Dorsolateral prefrontal cortex (tissue), 122 donors: ENCODE measurements at places on chromosomes 2 and 18.

GRCh38 chr18:79245517-79246001 is 150.2 kb upstream of the NFATC1 start:
- no peak for DNase-seq

- DNase-seq, result peak; percentile 48
Observed at GRCh38 chr2:219551441-219552381, 7.9 kb downstream of the TMEM198 start.

GRCh38 chr2:135299658-135300244 is 231.3 kb downstream of the ZRANB3 start:
- DNase-seq, result no peak

- DNase-seq, result no peak
Observed at GRCh38 chr18:9474108-9474982, 968 bp upstream of the RALBP1 start.

DNA sequence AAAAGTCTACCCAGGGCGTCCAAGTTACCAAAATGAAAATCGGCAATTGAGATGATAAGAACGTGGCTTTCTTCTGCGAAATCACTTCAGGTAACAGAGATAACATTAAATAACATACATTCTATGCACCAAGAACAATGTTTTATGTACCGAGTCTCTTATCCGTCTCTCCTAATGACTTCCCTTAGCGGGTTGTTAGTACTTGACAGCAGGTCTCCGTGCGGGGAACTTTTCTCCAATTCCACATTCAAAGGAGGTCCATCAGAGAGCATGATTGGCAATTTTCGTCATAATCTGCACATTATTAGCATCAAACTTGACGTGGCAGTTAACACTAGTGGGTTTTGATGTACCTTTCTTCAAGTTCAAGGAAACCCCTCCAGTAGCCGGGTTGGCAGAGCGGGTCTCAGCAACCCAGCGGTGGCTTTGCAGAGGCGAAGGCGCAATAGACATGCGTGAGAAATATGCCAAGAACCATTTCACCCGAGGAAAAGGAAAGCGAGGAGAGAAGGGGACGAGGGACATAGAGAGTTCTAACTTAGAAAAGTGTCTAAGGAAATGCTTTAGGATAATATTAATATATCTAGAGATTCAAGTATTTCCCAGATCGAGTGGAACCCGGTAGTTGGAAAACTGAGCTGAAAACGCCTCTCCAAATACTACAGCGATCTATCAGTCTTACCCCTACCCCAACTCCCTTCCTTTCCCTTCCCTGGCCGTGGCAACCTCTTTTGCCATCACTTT is 5.0 kb downstream of the EVX2 start:
- DNase-seq, result no peak

- DNase-seq, result peak; percentile 77
Observed at GRCh38 chr18:47150029-47150823, at the start of gene HDHD2. Gene HDHD2 (minus strand): TSS chr18:47150500. CDS start chr18:47136439, 14,061 bp downstream.

GRCh38 chr2:60541056-60541651 is 12.3 kb downstream of the BCL11A start:
- DNase-seq, result no peak

DNA sequence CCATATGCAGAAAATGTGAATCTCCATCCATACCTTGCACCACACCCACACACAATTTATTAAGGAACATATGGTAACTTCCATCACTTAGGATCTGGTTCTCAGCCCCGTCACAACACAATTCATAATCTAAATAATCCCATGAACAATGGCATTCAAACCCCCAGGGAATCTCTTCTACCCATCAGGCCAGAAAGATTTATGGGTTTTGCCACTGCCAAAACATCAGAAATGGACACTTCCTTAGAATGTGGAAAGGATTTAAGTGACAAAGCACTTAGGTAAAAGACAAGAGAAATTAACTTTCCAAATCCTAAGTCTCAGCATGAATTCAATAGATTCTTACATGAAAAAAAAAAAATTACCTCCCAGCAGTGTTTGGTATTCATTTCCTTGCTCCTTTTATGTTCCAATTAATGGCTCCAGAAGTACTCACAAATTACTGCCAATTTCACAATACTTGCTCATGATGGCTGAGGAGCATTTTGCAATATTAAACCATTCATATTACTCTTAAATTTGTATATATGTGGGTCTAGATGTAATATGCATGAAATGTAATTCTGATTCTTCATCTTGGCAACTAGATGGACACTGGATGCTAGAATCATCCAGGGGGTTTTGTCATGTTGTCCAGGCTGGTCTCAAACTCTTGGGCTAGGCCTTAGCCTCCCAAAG is 56.5 kb upstream of the TMEM247 start:
- no peak for DNase-seq

DNA sequence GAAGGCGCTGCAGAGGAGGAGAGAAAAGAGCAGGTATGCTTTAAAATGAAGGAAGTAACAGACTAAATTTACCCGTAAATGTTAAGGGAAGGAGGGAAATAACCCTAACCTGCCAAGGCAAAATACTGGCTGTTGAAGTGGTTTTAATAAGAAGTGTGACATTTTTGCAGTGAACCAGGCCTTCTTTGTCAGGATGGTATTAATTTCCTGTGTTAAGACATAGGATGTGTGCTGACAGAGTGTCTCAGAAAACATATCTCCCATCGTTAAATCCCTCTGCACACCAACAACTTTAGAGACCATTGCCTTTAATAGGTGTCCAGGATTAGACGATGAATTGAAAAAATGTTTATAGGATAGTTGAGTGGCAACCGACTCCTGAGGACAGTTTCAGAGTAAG is 9.9 kb downstream of the TTC39C start:
- DNase-seq, result no peak

DNA sequence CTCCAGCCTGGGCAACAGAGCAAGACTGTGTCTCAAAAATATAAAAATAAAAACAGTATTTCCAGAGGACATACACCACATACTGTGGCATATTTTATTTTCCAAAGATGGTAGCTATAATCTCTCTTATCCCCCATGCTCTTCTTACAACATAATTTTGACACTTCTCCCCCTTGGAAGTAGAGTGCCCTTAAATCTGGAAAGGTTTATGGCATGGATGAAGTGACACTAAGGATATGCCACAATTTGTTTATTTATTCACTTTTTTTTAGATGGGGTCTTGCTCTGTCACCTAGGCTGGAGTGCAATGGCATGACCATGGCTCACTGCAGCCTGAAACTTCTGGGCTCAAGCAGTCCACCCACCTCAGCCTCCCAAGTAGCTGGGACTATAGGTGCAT is 56.7 kb downstream of the HNRNPLL start:
- no peak for DNase-seq

- no peak for DNase-seq
Observed at GRCh38 chr2:74316627-74317295, 26.5 kb downstream of the SLC4A5 start.

GRCh38 chr18:48695671-48696070 is 156.8 kb downstream of the CTIF start:
- DNase-seq, result no peak

GRCh38 chr2:187451510-187451909 is 3.5 kb upstream of the CALCRL start:
- no peak for DNase-seq

GRCh38 chr2:159758686-159759085 is 39.3 kb downstream of the CD302 start:
- DNase-seq, result no peak

DNA sequence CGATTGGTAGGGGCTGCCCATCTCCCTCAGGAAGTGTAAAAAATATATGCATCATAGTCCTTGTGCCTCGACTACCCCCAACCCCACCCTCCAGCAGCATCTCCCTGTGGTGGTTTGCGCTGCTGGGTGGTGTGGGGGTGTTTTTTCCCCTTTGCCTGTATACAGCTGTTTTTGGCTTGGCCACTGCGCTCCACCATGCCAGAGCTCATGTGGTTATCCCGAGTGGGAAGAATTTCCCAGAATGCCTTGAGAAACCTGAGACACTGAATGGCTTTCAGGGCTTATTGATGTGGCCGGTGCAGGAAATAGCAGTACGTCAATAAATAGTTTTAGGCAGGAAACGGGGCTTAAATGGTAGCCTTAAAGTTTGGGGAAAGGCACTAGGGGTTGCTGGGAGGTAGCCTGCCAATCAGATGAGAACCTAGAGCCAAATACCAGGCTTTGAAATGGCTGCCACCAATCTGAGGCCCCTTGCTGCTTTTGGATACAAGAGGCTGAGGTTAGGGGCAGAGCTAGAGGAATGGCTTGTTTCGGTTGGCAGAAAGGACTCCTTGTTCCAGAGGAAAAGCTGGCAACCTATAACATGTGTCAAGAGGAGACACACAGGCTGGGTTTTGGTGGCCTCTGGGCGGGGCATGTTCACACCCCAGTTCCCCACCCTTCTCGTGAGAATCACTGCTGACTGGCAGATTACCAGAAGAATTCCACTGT is 144.1 kb downstream of the SMAD7 start:
- no peak for DNase-seq

- no peak for DNase-seq
Observed at GRCh38 chr18:79698668-79699335, 19.2 kb downstream of the CTDP1 start.

DNA sequence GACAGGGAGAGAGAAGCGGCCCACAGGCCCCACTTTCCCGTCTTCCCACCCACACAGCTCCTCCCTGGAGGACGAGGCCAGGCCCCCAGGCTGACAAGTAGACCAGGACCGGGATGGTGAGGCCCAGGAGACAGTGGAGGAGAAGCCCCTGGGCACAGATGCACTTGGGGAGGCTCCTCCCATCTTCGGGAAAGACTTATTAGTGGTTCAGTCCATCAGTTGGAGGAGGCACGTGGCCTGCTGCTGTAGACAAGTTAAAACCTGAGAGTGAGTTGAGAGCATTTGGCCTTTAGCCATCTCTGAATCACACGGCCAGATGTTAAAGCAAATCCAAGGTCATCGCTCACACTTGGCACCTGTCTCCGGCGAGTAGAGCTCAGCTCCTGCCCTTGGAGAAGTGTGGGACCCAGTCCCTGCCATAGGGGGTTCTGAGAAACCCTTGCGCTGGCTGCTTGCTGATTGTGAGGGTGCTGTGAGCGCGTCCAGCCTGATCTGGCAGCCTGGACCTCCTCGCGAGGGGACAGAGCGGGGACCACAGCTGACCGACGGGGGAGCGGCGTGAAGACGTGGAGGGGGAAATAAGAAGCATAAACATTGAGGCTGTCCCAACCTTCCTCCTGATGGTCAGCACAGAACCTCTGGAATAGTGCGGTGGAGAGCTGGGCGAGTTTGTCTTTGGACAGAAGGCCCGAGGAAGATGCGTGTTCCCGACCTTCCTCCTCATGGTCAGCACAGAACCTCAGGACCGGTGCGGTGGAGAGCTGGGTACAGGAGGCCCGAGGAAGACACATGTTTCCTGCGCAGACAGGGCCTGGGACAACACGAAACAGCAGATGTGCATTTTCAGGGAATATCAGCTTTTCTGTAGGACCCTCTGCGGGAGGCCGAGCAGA is 24.7 kb upstream of the ALLC start:
- peak; percentile 21 for DNase-seq

- no peak for DNase-seq
Observed at GRCh38 chr2:120149406-120149805, 73.8 kb downstream of the TMEM185B start.

DNA sequence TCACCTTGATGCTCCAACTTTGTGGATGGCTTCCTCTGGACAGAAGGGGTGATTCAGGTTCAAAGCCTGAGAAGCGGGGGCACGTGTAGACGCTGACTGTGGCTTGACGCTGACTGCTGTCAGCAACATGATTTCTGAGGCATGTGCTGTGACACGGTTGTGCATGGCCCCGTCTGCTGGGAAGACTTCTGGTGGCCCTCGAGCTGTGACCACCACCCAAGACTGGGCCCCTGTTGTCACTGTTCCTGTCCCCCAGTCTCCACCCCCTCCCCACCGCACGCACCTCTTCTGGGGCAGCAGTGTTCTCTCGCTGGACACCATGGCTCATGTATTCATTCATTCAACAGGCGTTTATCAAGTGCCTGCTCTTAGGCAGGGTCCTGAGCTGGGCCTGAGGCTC is 245.0 kb downstream of the FAM210A start:
- no peak for DNase-seq

DNA sequence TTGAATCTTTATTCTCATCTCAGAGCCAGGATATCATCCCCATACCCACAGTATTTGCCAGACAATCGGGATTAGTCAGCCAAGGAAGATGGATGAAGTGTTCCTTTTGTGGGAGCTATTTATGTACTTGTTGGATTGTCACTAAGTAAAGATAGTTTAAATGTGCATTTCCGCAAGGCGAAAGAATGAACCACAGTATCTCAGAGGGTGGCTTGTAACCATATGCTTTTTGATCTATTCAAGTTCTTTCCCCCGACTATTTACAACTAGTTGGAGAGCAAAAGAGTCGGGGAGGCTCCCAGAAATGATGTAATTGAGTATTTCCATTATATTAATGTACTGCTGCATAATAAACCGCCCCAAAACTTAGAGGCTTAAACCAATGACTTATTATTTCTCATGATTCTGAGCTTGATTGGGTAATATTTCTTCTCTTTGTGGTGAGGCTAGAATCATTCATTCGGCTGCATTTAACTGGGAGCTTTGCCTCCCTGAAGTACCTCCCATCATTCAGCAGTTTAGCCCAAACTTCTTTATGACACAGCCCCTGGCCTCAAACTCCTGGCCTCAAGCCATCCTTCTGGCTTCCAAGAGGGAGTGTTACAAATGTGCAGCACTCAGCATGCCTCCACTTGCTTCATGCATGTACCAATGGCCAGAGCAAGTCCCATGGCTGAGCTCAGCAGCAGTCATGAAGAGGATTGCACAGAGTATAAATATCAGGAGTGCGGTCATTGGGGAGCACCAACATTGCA is 423.7 kb downstream of the METTL4 start:
- no peak for DNase-seq

DNA sequence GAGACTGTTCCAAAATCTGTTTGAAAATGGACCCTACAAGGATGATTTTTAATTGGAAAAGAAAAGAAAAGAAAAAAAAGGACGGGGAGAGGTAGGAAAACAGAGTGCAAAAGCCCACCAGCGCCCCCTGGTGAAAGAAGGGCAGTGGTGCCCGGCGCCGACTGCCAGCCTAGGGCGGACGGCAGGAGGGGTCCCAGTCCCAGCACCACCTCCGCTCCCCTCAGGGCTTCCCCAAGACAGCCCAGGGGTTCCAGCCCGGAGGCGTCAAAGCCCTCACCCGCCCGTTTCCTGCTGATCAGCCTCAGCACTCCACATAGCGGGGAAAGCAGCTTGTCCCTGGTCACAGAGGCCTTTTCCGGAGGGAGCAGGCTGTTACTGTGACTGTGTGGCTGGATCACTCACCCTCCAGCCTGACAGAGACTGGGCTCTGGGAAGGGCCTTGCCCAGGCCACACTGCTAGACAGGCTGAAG is 213.9 kb downstream of the TFCP2L1 start:
- peak; percentile 71 for DNase-seq

GRCh38 chr2:239898292-239898925 is 126.7 kb downstream of the NDUFA10 start:
- no peak for DNase-seq

DNA sequence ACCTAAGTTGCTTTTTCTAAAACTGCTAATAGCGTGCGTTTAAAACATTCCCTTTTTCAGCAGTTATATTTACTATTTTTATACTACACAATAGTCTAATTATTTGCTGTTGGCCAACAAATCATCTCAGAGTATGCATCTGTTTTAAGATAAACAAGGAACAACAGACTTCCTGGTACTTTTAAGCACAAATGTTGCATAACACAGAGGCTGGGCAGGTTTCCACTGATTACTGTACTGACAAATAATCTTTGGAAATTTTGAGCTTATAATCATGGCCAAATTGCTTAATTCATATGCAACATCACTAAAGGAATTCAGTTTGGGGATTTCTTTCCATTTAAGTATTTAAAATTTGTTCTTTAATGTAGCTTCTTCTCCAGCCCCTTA is 737.4 kb upstream of the SALL3 start:
- no peak for DNase-seq

- no peak for DNase-seq
Observed at GRCh38 chr2:230219419-230220331, at the start of gene SP110. Gene SP110 (minus strand): TSS chr2:230219984. CDS start chr2:230216927, 3,057 bp downstream.
